ENCODE measurements at places on chromosomes 16 and 17.
A peak's percentile ranks its signal among the peaks of the same experiment; 100 is the strongest.

GRCh38 chr16:22210854-22211253 lies 4.8 kb downstream of the EEF2K start:
- DNase-seq = no peak

- DNase-seq = no peak
These were observed 192.4 kb upstream of the HSBP1 start for GRCh38 chr16:83615141-83615952.

GRCh38 chr17:28796062-28796461 lies 46.5 kb downstream of the FAM222B start:
- no peak for DNase-seq

- DNase-seq = no peak
These were observed 14.1 kb downstream of the MIEN1 start for GRCh38 chr17:39716073-39716818.

- peak; percentile 54 for DNase-seq
These were observed 6.3 kb upstream of the XPO6 start for GRCh38 chr16:28218109-28218508.

DNA sequence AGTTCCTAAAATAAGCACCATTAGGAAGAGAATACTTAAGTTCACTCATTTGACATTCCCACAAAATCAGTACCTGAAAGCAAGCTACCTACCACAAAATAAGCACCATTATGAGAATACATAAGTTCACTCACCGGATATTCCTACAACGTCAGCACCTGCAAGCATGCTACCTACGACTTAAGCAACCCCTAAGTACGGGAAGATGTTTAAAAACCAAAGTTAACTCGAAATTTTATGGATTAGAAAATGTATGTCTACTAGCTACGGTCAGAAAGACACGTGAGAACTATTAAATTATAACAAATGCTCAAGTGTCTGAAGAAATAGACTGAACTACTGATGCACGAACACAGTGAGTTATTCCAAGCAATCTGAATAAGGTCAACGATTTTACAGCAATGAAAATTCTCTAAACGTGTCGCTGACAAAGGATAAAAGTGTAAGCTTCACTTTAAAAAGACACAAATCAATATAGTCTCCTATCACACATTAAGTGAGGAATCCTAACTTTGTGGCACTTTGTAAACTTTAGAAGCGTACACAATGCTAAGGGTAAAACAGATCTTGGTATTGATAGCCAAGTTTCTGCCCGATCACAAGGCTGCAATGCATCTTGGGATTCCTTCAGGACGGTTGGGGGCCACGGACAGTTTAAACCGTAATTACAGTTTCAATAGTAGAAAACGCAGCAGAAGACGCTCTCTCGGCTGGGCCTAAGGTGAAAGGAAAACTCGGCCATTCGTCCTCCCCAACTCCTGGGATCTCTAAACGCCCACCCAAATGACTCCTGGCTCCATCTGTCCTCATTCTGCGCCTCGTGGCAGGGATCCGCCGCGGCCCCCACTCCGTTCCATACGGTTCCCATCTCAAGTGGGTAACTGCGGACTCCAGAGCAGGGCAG lies 1.3 kb downstream of the GSPT1 start:
- DNase-seq = peak; percentile 12

GRCh38 chr17:57395721-57396321 lies 139.5 kb downstream of the MSI2 start:
- DNase-seq = no peak

- no peak for DNase-seq
These were observed 152.9 kb downstream of the CLEC16A start for GRCh38 chr16:11097094-11097786.
